ENCODE measurements at places on chromosomes 6 and 20.
A peak's percentile ranks its signal among the peaks of the same experiment; 100 is the strongest.

GRCh38 chr6:36917541-36918193, 31.9 kb downstream of the C6orf89 start:
- DNase-seq, result no peak

- no peak for DNase-seq
These were observed 112.7 kb upstream of the CLDN20 start for GRCh38 chr6:155150967-155151671.

- no peak for DNase-seq
These were observed 76.9 kb downstream of the NCOA3 start for GRCh38 chr20:47578543-47578942.

GRCh38 chr6:44428682-44429081, 41.2 kb downstream of the CDC5L start:
- DNase-seq, result no peak

- DNase-seq, result no peak
These were observed 750.8 kb upstream of the SLC35B3 start for GRCh38 chr6:9186148-9186547.

DNA sequence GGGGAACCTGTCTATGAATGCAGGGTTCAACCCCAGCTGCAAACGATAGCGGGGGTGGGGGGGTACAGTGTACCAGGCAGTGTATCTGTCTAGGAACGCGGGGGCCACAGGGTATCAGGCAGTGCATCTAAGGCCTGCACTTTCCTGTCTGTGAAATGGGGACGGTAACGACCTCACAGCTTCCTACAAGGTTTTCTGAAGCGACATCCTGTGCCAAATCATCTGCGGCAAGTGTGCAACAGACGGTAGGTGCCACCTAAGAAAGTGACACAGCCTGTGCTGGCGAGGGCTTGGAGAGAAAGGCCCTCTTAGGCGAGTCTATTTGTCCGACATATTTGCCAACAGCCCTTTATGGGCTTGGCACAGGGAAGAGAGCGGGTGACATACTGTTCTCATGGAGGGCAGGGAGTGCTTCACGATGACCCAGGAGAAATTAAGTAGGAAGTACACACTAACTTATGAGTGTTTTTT, 3.8 kb downstream of the DIDO1 start:
- no peak for DNase-seq

DNA sequence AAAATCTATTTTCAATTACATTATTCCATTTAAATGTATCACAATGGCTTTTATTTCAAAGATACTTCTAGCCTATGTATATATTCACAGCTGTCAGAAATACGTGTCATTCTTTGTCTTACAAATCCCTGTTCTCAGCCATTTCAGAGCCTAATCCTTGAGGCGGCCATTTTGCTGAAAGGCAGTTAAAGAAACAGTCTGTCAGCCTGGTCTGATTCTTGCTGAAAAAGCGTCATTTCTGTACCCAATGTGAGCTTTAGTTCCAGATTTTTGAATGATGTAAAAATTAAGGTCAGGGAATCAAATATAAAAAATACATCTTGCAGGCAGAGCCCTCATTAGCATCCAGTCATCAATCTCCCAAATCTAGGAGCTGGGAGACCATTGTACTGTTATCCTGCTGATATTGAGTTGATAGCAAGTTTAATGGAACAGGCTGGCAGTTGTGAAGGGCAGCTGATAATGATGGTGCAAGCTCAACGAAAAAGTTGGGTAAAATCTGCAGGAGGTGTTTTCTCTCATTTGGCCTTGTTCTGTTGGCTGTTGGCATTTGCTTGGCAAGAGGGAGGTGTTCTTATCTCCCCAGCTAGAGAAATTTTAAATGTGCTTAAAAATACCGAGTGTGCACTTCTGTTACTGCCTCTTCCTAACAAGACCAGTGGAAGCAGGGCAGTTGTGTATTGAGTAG, 314.8 kb downstream of the SOX4 start:
- no peak for DNase-seq

- no peak for DNase-seq
These were observed 10.5 kb upstream of the RSPO4 start for GRCh38 chr20:1012359-1013168.

DNA sequence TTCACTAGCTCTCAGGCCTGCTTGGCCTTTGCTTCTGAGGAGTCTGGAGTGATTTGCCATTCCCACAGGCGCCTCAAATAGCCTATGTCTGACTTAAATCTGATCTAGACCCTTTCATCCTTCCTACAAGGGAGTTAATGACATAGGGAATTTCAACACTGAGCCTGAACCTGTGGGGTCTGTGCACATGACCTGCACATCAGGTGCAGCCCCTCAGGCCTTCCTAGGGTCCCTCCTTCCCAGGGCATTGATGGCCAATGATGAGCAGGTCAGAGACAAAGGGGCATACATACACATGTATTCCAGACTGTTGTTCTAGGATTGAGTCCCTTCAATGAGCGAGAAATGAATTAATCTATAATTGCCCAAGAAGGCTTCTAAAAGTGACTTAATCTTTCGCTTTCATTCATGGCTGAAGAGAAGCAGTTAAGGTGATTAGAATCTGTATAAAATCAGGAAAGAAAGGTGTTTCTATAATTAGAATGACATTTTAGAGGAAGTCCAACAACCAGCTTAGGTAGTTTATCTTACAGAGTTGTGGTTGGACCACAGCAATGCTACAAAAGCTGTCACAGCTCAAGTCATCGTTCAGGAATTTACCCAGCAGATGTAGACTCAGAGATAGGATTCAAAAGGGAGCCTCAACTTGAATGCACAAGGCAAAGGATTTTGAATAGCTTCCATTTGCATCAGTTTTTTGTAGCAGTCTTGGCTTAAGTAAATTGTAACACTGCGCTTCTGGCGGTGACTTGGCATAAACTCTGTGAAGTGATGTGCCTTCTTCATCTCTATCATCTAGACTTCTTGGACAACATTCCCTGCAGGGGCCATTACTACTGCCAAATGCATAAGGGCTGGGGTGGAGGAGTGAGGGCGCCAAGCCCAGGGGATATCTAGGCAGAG, 27.0 kb upstream of the TBC1D7 start:
- DNase-seq, result no peak

- no peak for DNase-seq
These were observed 215.9 kb downstream of the ZDHHC14 start for GRCh38 chr6:157596886-157597285.

DNA sequence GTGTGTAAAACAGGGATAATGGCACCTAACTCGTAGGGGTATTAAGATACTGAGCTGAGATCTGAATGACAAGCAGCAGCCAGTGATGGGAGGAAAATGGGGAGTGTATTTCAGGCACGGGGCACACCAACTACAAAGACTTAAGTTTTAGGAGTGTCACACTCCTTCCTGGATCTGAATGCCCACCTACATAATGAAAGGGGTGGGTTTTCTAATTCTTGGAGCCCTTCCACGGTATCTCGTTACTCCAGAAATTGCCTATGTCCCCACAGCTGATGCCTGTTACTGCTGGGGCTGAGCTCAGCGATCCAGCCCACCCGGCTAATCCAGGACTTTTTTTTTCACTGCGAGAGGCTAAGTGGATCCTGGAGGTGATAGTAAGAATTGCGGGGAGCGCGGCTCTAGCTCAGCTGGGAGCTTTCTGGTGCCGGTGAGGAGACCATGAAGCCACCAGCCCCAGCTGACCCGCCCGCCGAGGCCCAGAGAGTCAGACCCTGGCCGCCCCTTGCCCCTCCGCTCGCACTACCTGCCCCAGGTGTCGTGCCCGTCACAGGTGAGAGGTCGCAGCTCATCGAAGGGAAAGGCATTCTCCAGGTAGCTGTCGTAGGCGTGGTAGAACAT, 727 bp downstream of the EDEM2 start:
- DNase-seq, result no peak

DNA sequence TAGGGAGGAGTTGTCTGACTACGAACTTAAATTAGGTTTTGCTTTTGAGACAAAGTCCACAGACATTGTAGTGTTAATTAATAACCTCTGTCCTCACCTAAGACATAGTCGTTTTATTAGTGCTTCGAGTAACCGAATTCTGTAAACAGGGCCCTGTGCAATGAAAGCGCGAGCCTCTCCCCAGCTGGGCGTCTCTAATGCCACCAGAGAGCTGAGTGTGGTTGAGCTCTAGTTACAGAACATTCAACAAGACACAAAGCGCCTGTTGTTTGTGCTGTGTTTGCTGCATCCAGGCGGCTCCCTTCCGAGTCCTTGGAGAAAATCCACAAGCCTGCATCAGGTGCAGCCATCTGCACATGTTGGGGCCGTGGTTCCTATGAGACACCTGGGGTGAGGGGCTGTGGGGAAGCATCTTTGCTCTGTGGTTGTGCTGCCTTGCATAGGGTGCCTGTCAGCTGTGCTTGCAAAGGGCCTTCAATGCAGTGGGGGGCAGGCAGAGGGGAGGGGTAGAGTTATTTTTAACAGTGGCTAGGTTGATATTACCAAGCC, 63.9 kb downstream of the CD164 start:
- peak; percentile 96 for DNase-seq

DNA sequence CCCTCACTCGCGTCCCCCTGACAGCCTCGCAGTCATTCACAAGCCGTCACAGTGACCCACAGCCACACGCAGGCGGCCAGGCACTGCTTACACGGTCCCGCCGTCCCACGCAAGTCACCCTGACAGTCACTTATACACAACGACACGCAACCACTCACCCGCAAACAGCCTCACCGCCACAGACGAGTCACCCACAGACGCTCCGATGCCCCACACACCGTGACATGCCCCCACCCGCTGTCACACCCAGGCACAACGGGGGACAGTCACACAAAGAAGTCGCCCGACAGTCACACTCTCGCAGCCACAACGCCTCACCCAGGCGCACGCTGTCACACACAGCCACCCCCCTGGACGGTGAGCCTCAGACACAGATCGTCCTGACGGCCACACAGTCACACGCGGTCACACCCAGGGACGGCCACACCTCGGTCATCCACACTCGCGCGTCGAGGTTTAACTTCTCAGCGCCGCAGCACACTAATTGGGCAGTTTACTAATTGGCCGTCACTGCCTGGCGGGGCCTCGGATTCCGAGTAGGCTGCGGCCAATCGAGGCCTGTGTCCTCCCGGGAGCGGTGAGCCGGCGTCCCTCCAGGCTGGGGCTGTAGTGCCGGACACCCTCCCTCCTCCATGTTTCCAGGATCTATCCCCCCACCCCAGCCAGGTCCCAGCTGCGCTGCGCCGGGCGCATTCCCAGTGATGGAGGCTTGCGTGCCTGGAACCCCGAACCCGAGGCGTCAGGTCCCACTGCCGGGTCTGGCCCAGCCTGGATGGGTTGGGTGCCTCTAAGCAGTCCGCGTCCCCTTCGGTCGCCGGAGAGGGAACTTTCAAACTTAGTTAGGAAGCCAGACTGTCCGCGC, 790 bp downstream of the TOX2 start:
- DNase-seq, result no peak

Measured in NCI-H526 (cell line).